ENCODE measurements at places on chromosomes 2 and 18.
A peak's percentile ranks its signal among the peaks of the same experiment; 100 is the strongest.

DNA sequence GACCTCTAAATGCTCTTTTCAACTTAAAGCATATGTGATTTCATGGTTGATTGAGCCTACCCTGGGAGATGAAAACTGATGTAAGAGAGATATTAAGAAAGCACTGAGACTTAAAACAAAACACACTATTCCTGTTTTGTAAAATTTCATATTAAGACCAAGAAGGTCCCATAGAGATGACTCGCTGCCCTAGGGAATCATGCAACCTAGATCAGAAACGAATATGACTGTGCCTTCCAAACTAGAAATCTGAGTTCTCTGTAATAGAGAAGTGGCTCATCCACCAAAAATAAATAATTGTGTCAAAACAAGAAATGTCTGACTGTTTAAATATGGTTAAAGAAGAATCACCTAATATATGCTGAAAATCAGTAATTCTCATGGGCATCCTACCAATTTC lies 776.8 kb upstream of the SOX11 start:
- no peak for DNase-seq

GRCh38 chr2:230224458-230224857 lies 1.1 kb upstream of the SP140 start:
- DNase-seq: no peak

DNA sequence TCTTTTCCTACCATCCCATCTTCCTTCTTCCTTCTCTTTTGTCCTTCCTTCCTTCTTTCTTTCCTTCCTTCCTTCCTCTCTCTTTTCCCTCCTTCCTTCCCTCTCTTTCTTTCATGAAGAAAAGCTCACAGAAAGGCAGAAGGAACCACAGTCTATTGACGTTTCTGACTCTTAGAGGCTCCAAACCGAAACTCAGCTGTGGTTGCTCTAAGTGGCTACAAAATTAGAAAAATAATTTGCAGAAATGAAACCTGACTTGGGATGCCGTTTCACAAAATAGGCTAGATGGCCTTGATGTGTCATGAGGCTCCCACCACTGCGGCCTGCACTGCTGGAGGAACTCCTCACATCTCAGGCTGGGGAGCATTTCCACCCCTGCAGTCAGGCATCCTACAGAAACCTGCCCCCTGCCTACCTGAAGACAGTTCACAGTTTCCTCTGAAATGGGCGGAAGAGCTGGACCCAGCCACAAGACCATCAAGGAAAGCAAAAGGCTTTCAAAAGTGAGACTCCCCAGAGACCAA lies 165.6 kb downstream of the SMAD7 start:
- DNase-seq: no peak

DNA sequence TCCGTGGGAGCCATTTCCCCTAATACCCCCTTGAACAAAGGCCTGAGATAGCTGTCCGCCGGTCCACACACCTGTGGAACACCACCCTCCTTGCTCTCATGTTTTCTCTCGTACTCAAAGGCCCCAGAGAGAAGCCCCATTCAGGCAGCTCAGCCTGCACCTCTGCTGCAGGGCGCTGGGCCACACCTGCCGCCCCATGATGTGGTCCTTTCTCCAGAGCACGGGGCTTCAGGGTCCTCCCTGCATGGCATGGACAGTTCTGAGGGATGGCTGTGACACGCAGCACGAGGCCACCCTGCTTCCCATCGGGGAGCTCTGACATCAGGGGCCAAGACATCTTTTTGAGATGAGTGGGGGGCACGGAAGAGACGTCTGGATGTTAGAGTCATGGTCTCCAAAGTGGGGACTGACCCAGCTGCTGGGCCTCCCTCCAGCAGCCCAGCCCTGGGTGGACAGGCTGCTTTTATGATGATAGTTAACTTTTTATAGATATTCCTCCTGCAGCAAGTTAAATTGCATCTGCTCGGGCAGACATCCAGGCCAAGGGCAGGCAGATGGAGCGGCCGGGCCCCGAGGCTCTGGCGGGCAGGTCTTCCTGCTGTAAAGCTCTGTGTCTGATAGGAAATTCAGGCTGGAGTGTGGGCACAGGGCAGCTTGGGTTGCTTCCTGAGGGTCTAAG lies 56.7 kb downstream of the SDC1 start:
- DNase-seq: no peak

DNA sequence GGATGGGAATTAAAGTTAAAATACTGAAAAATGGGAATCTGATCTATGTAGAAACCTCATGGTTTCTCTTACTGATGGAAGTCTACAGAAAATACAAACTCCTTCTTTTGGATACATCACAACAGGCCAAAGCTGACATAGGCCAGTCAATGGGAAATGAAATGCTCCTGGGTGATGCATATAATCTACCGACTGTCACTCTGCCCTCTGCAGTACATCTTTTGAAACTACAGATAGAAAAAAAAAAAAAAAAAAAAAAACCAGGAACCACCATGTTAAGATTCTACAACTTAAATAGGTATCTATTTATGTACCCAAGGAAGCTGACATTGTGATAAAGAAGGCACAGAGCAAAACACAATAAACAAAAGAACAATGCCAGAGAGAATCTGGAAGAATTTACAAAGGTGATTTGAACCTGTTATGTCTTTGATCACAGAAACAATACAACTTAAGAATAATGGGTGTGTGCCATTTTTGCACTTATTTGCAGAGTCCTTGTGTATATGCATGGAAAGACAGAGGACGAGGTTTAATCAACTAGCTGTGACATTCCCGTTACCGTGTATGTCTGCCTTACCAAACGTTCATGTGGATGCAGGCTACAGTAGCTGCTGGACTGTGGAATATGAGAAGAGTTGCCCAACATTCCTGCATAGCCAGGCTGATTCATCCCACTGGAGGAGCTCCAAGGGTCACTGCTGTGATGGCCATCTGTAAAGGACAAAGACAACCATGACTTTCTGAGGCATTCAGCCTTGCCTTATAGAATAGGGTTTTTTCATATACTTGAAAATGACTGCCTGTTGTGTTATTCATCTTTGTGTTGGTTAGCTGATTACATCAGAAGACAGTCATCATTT lies 312.7 kb downstream of the TCF4 start:
- DNase-seq: peak; percentile 18

DNA sequence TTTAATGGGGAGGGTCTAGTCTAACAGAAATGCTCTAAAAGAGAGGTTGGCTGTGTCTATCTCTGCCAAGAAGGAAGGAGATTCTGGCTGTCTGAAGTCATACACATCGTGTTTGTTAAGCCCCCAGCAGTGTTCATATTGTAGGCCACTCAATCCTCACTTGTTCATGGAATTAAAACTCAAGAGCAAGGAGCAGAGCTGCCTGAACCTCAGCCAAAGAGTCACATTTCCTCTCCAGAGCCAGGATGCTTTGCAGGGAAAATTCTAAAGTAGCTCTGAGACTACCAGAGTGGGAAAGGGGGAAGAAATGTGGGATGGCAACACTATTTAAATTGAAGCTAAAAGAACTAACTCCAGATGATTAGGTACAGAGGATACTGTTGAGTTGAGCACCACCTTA lies 190.7 kb upstream of the CXCR4 start:
- DNase-seq: no peak

- DNase-seq: no peak
Observed at GRCh38 chr18:24502667-24503523, 42.5 kb downstream of the HRH4 start.

GRCh38 chr2:156189584-156189983 lies 142.9 kb downstream of the NR4A2 start:
- DNase-seq: no peak

DNA sequence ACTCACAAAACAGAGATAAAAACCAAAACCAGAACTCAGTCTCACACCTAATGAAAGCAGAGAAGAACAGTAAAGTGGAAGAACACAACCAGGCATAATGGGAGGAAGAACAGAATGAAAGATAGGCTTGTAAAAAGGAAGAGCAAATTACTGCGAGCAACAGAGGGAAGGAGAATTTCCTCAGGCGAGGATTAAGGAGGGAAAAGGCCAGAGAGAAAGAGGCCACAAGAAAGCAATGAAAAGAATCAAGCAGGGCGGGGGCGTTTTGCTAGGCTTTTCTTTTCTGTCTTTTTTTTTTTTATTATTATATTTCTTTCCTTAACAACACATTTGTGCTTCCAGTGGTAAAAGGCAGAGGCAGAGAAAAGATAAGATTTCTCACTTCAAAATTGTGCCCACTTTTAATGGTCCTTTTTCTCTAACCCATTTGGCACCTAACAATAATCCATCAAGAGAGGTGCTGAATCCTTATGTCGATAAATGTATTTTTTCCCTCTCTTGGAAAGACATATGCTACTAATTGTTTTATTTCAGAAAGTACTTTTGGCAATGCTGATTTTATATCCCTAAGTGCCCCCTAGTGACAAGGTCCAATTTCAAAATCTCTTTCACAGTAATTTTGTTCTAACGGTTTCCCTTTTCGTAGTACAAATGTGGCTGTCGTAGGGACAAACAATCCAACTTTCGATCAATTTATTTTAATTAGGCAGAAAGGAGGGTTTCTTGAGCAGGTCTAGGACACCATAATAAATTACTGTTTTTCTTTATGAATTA lies 138.7 kb upstream of the AQP4 start:
- no peak for DNase-seq

- DNase-seq: no peak
Observed at GRCh38 chr2:241852981-241853631, 5.6 kb downstream of the PDCD1 start.

DNA sequence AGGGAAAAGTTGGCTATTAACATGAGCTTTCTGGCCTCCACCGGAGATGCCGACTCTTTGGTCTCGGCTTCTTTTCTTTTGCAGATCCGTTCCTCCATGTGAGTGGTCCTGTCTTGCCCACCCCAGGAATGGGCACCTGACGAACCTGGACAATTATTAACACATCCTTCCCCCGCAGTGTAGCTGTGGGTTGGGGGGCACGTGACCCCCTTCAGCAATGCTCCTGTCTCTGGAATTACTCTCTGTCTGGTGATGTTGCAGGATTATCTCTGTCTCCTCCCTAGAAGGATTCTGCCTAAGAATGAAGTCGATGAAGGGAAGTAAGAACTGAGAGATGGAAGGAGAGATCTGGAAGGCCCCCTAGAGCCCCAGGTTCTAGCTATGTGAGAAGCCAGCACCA lies 115.2 kb upstream of the NPAS2 start:
- no peak for DNase-seq

DNA sequence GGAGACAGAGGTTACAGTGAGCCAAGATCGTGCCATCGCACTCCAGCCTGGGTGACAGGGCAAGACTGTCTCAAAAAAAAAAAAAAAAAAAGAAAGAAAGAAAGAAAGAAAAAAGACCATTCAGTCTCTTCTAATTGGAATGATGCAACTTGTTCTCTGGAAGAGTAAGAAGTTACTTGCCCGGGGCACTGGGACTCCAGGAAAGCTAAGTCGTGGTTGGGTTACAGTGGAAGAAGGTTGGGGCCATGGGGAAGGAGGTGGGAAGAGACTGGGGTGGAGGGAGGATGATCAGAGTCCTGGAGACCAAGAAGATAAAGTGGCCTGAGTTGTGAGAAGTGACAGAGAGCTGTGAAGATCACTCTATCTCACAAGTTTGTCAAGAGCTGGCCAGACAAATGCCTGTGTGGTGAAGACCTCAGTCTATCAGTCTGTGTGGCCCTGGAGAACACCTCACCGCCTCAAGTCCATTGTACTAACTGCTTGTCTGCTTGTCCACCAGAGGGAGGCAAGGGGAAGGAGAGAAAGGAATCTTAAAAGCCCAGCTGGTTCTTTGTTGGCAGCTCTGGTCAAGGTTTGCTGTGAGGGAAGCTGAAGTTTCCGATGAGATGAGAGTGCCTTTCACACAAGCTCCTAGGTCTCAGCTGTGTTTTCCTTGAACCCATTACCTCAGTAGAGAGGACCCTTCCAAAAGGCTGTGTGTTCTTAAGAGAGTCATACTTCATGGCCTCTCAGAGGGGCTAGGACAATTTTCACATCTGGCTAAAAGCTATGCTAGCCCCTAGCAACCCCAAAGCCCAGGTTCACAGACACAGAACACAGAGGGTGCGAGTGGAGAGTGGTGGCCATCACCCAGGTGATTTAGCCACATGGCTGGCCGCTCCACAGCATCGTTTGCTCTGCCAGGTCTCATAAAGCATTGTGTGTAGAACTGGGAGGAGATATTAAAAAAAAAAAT lies 72.0 kb upstream of the TMEM178A start:
- peak; percentile 55 for DNase-seq

- no peak for DNase-seq
Observed at GRCh38 chr2:196538646-196539045, 100.9 kb upstream of the CCDC150 start.

DNA sequence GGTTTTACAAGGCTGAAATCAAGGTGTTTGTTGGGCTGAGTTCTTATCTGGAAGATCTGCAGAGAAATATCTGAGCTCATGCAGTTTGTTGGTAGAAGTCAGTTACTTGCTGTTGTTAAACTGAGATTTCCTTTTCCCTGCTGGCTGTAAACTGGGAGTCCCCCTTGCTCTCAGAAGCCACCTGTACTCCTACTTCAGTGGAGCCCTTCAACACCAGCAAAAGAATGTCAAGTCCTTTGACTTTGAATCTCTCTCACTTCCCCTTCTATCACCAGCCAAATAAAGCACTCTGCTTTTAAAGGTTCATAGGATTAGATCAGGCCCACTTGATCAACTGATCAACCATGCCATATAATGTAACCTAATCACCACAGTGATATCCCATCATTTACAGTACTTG lies 252.2 kb upstream of the CDH7 start:
- no peak for DNase-seq

GRCh38 chr2:143903172-143903856 lies 616.6 kb downstream of the ZEB2 start:
- no peak for DNase-seq

DNA sequence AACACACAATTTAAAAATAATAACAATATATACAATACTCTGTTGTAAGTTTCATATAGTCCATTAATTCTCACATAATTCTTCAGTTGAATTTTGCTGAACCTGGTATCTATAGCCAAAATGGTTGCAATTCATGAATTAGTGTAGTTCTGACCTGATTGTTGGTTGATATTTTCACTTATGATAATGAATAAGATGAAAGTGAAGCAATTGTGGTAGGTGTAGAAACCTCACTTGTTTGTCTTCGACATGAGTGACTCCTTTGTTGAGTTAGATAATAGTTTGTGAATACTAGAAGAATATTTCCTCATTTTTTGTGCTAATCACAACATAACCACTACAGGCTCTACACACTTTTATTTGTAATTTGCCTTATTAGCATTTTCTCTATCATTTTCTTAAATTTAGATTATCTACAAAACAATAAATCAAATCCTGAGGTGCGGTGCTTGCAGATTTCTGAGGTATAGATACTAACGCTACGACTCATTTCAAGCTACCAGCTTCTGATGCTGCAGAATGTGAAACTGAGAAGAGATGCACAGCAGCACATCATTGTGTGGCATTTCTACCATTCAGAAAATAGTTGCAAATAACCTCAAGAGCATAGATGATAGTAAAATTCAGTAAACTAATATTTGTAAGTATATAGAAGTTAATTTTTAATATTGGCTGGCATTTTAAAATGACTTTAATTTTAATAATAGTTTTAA lies 117.9 kb downstream of the KCNH7 start:
- DNase-seq: no peak

- no peak for DNase-seq
Observed at GRCh38 chr2:15949126-15949525, 8.8 kb downstream of the MYCN start.

DNA sequence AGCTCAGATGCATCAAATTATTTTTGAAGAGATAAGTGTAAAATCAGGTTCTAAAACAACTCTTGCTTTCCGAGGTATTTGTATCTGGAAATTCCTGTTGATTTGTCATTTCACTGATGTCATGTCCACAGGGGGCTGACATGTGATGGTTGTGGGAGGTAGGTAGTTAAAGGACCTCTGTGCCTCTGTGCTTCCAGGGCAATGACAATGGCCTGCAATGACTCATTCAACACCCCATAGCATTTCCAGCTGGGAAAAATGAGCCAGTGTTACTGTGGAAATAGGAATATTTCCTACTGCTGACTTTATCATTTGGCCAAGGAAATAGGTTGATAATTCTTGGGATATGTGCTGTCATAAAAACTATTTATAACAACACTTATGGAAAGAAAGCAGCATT lies 86.2 kb upstream of the CCDC195 start:
- no peak for DNase-seq

Data from SW 1271 (cell line).